Fibroblast of villous mesenchyme (primary cell): ENCODE measurements at places on chromosomes 11 and 22. TPM values are rescaled to one million over a fixed set of nuclear protein-coding genes. Genes with fewer than 3 reads are reported as not detected.

The MS4A7 gene
- not detected in 2 replicates for total RNA-seq

The YWHAH gene
- total RNA-seq, result 131 and 140 TPM in 2 replicates

The XRRA1 gene
- total RNA-seq, result 7.8 and 9.7 TPM in 2 replicates

The MMP27 gene
- 0.97 TPM in 1 of 2 replicates, not detected in the other for total RNA-seq

The DMC1 gene
- total RNA-seq, result 2.3 and 6.5 TPM in 2 replicates

The HARBI1 gene
- 4.8 and 5.6 TPM in 2 replicates for total RNA-seq

The GGT5 gene
- 0.97 and 2.2 TPM in 2 replicates for total RNA-seq
